Mesenteric fat pad (tissue), 1 donor: ENCODE measurements at places on chromosomes 16 and 17. TPM values are rescaled to one million over a fixed set of nuclear protein-coding genes. Genes with fewer than 3 reads are reported as not detected.

DNA sequence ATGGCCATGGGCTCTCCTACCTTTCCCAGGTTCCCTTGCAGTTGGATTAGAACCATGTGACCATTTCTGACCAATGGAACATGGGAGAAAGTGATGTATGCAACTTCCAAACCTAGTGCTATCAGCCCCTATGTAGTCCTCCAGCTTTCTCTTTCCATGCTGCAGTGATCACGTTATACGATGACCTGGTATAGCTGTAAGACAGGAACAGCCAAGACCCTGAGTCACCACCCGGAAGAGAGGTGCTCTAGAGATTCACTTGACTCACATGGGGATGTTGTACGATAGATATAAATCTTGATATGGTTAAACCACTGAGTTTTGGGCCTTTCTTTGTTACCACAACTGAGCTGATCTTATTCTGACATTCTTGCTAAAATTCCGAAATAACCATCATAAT is 65.1 kb downstream of the NOG start:
- no peak for DNase-seq

GRCh38 chr17:1843947-1844346 is 14.1 kb downstream of the RPA1 start:
- no peak for DNase-seq

DNA sequence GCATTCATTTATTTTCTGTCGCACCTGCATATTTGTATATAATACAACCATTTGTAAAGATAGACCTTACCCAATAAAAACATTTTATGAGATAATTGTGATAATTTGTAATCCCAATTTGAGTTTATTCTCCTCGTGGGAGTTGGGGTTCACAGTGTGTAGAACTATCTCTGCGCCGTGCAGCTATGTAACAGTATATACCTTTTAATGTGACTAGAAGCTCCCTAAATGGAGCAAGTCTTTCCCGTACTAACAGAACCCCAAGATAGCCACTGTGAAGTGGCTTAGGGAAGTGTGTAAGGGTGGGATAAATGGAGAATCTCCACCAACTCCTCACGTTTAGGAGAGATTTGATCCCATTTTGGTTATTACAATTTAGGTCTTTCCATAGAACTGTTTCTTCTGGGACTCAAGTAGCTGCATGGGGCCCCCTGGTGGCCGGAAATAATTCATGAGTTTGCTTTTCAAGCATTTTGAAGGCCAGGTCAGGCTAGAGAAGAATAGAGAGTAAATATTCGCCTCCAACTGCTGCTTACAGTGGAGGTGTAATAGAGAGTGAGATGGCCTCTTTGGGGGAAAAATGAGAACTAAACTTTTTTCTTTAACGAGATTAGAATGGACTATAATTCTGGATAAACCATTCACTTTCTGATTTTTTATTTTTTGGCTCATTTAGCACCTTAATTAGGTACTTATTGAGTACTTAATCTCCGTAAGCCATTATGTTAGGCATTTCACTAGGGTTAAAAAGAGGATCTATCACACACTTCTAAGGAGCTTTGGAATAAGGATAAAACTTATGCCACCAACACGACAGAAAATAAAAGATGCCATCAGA is 4.5 kb downstream of the TMEM100 start:
- no peak for DNase-seq

ITGB4 gene
- total RNA-seq = 13.9 TPM

DNA sequence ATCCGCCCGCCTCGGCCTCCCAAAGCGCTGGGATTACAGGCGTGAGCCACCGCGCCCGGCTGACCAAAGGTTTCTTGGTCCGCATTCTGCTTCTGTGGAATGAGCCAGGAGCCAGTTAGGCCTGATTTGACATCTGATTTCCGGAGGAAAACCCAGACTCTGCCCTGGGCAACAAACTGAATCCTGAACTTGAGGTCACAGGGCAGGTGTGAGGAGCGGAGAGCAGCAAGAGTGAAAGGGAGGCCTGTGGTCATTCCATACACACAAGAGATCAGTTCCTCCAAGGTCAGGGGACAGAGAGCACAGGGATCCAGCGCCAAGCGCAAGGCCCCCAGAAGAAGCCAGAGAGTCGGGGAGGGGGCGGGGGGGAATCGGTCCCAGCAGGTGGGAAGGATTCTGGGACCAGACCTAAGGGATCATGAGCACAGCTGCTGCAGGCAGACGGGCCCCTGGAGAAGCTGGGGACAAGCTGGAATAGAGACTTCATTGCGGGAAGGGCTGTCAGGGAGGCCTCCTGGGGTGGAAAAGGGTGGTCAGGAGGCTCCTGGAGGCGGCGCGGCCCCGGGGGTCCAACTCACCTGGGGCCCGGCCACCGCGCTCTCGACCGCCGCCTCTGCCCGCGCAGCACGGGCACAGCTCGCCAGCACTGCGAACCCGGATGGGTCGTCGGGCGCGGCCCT is 436 bp downstream of the SHPK start:
- no peak for DNase-seq

DNA sequence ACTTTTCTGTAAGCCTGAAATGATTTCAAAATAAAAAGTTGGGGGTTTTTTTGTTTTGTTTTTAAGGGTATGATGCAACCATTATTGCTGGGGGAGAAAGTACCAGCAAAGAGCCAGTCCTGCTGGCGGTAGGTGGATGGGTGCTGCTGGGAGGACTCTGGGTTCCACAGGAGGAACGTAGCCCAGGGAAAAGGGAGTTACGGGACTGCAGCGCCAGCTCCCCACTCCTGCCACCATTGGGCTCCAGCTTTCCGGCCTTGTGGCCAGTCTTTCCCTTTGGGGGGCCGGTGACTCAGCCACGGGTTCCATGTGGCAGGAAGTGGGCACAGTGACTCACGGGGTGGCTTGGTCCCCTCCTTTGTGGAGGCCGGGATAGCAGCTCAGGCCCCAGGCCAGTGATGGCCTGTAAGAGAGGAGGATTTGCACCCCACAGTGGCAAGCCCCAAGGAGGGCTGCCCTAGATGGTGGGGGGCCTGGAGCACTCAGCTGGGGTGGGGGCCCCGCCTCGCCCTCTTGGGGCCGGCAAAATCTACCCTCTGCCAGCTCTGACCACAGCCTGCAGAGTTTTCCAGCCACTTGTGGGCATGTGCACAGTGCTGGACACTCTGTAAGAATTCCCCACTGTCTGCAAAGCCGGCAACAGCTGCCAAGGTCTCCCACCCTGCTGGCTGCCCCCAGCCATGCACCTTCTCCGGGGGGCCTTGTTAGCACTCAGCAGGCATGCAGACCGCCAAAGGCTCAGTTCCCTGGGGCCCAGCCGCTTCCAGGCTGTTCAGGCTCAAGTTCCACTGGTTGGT is 30.4 kb downstream of the SOCS3 start:
- DNase-seq = no peak

DNA sequence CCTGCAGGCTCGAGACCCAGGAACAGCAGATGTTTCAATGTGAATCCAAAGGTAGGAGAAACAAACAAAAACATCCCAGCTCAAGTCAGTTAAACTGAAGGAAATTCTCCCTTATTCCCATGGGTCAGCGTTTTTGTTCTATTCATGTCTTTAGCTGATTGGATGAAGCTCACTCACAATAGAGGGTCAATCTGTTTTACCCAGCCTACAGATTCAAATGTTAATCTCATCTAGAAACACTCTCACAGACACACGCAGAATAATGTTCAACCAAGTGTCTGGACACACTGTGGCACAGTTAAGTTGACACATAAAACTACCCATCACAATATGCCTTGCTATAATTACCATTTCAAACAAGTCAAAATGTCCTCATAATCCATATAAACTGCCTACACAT is 180.6 kb upstream of the CDH8 start:
- no peak for DNase-seq

- no peak for DNase-seq
These were observed 12.0 kb upstream of the TRPV3 start for GRCh38 chr17:3569534-3570137.

CCDC182 gene
- not detected for total RNA-seq

DNA sequence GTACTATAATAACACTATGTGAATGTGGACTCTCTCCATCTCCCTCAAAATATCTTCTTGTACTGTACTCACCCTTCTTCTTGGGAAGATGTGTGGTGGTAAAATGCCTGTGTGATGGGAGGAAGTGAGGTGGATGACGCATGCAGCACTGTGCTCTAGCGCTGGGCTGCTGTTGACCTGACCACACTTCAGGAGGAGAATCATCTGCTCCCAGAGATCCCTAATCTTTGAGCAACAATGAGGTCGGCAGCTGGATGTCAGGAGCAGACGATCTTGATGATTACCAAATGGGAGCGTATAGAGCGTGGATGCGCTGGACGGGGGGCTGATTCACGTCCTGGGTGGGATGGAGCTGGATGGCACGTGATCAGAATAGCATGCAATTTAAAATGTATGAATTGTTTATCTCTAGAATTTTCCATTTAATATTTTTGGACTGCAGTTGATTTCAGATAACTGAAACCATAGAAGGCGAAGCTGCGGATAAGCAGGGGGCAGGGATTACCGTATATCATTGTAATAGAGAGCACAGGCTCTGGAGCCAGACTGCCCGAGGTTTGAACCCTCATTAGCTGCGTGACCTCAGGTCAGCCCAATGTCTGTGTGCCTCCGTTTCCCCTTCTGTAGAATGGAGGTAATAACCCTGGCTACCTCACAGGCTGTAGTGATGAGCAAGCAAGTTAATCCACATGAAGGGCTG is 23.7 kb upstream of the CYLD start:
- DNase-seq = no peak

KRT9 gene
- not detected for total RNA-seq

DNA sequence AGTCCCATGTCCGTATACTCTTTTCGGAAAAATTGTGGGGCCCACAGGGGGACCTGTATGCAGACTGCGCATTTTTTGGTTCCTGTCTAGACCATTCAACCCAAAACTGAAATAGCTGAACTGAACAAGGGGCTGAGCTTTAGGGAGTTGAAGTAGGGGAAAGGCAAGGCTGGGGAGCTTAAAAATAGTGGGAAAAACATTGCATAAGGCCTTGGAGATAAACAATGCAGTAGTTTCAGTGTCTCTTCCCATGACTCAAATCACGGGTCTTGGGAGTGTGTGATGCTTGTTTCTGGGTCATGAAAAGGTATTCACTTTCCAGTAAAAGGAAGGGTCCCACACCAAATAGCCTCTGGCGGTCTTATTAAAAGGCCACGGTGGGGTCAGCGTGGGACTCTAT is 402.8 kb upstream of the SALL1 start:
- no peak for DNase-seq

PPP1R27 gene
- not detected for total RNA-seq

DHRS7C gene
- not detected for total RNA-seq

GRCh38 chr16:49280841-49281371 is 732 bp downstream of the CBLN1 start:
- no peak for DNase-seq

DNA sequence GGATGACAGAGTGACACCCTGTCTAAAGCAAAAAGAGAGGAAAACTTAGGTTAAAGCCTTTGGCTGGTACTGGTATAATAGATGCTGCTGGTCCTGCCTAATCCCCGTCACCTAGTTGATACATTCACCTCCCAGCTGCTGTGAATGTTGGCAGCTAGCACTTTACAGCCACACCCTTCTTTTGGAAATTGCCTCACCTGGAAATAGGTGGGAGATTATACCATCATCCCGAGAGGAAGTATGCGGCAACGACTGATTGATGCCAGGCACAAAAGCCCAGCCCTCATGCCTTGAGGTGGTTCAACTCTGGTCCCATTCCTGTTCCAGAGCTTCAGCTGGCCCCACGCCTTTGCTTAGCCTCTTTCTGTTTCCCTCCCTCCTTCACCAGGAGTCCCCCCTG is 53.2 kb upstream of the SIAH1 start:
- DNase-seq = no peak

ARHGAP23 gene
- 63.4 TPM for total RNA-seq

DNA sequence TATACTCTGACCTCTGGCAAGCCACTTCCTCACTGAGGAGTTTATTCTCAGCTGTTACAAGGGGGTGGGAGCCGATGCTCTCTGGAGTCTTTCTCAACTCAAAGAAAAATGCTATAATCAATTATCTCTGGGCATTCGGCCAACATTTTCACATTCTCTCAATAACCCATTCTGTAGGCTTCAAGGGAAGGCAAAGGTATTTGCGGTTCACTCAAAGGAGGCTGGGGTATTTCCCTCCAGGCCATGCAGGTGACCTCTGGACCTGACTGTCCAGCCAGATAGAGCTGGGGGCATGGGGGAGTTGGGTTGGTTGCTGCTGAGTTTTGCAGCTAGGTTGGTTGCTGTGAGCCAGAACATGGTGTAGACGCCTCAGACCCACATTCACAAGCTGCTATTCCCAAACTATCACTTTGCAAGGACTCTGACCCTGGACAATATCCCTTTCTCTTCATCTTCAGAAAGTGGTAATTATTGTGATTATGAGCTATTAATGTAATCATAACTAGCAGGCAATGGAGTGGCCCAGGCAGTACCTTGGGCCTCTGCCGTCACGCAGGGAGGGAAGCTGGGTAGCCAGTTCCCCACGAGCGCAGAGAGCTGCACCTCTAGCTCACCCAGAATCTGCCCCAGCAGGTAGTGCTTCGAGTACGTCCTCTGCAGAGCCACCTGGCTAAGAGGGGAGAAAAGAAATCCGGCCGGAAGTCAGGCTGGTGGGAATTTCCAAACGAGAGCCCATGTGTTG is 42.1 kb downstream of the AIPL1 start:
- DNase-seq = no peak

KRTAP3-1 gene
- not detected for total RNA-seq

DNA sequence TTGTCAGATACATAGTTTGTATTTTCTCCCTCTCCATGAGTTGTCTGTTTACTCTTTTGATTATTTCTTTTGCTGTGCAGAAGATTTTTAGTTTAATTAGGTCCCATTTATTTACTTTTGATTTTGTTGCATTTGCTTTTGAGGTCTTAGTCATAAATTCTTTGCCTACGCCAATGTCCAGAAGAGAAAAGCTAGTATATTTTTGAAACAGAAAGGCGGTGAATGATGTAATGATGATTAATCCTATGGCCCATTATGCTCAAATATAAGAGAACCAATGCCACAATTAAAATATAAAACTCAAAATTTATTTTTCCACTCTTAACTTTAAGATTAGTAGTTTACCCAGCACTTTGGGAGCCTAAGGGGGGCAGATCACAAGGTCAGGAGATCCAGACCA is 59.8 kb upstream of the SMIM36 start:
- DNase-seq = no peak

DNA sequence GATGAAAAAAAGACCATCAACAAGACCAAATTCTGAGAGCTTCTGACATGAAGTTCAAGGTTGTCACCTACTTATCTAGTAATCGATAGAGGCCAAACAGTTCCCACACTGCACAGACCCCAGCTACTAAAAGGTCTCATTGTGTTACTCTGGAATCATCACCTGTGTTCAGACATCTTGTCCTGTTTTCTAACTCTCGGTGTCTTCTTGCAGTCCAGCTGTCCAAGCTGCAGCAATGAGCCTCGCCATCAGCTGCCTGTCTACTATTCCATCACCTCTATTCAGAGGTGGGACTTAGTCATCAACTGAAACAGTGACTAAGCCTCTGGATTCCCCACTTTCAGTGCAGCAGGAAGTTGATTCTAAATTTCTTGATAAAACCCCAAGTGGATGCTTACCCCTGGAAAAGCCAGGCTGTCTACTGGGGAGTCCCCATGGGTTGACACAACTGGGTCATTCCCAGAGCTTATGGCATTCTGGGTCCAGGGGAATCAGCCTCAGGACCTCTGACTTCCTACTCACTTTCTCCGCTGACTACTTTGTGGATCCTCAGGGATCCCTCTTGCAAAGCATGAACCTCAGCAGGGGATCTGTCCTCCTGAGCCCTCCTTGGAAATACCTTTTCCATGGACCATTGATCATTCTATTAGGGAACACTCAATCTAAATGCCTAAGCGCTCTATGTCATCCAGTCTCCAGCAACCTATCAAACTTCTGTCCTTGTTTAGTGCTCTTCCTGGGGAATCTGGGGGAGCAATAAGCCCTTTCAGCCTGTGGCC is 46.5 kb downstream of the HNF1B start:
- no peak for DNase-seq
